Nucleus accumbens (tissue), 56 donors: ENCODE measurements at places on chromosomes 7 and 10.

DNA sequence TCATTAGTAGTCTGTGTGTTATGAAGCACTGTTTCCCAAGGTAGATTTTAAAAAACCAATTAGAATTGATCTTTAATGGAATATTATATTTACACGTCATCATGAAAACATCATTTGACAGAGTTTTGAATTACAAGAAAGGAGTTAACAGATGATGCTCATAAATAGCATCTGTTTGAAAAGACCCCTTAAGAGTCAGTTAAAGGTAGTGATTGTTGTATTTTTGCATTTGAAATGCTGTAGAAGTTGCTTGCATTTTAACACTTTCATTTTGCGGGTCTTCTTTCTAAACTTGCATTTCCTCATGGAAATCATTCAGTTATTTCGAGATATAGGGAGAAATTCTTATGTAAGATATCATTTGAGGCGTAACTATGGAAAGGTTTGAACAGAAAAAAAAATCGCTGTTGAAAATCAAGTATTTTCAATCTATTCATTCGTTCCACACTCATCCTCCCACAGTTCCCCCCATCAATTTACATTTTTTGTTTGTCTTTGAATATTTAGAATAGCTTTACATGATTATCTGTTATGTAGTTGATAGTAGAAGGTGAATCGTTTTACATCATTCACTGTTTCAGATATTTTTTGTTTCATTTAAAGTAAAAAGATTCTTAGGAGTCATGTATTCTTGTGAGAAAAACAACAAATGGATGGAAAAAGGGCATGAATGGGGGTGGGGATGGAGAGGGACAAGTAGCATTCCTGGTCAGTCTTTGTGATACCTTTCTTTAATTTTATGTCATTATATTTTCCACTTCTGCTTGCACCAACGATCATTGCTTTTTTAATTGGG, 3.0 kb upstream of the SKIDA1 start:
- DNase-seq, result no peak

GRCh38 chr7:42739638-42740037, 172.2 kb downstream of the C7orf25 start:
- no peak for DNase-seq

DNA sequence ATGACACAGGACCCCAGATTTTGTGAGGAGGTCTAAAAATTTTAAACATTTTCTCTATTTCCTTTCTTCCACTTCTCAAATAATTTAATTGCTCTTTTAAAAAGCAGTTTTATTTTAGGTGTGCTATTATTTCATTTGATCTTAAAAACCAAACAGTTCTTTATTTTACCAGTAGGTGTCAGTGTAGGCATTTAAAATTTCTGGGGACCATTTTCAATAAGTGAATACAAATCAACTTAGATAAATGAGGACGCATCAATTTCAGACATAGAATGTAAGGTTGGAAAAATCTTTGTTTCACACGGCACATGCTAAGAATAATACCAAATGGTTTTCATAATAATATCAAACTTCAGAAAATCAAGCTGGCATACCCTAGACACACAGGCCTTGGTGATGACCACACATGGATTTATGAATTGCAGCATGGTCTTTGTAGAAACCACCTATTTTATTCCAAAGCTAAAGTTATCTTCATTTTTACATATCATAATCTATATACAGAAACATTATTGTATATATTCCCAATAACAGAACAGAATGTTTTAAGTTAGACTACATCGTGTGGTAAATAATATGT, 127.6 kb upstream of the SLC26A5 start:
- DNase-seq, result no peak

- no peak for DNase-seq
These were observed 3.2 kb upstream of the PPP1R3A start for GRCh38 chr7:113922049-113922448.

GRCh38 chr7:132419542-132419941, 156.7 kb downstream of the PLXNA4 start:
- no peak for DNase-seq

DNA sequence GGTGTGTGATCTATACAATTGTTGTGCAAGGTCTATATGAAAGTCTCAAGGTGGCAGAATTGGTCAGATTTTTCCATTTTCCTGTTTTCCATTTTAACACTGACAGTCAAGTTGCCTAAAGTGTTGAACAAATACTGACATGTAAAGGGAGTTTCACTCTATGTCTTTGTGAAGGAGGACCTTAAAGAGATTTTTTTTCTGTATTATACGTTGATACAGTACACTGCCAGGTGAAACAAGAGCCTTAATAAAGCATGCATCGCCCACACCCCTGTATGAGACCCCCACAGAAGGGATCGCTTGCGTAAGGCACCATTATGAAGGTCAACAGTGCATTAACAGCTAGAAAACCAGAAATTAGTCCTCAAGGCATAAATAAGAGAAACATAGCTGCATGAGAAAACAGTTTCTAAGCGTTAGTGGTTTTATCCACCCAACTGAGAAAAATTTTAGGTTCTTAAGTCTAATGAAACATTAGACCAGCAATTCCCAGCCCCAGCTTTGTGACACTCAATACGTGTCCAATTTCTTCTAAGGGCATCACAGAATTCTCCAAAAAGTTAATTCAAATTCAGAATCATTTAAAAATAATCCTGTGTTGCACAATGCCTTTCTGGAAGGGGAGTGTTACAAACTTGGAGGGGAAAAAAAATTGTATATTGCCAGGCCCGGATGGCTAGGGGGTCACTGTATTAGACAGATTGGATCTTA, 6.9 kb downstream of the KLF6 start:
- no peak for DNase-seq

- no peak for DNase-seq
These were observed 83.1 kb downstream of the NKX6-2 start for GRCh38 chr10:132702601-132703418.

- no peak for DNase-seq
These were observed 390.0 kb downstream of the DNAJB6 start for GRCh38 chr7:157726764-157727163.
